Left ventricle myocardium superior (tissue), 1 donor: ENCODE measurements at places on chromosomes 7 and 10. TPM values are rescaled to one million over a fixed set of nuclear protein-coding genes. Genes with fewer than 3 reads are reported as not detected.

ANKRD30A gene
- not detected for total RNA-seq

STEAP1B gene
- 0.69 TPM for total RNA-seq

FAM180A gene
- 11.4 TPM for total RNA-seq

XRCC2 gene
- 0.67 TPM for total RNA-seq

IRF5 gene
- 2.9 TPM for total RNA-seq

BHLHA15 gene
- not detected for total RNA-seq

KRIT1 gene
- 23.9 TPM for total RNA-seq

CALCR gene
- total RNA-seq: not detected

STK17A gene
- total RNA-seq: 26.5 TPM

GRM3 gene
- not detected for total RNA-seq

ZNF365 gene
- not detected for total RNA-seq

UBE2D4 gene
- total RNA-seq: 42.0 TPM

LIPM gene
- not detected for total RNA-seq

OR6B1 gene
- not detected for total RNA-seq

GHRHR gene
- not detected for total RNA-seq

SEMA4G gene
- total RNA-seq: 1.6 TPM

FFAR4 gene
- 0.07 TPM for total RNA-seq

HECW1 gene
- total RNA-seq: not detected

UCMA gene
- not detected for total RNA-seq

CYP3A7 gene
- total RNA-seq: not detected

MRLN gene
- not detected for total RNA-seq

SEMA3A gene
- 1.2 TPM for total RNA-seq

SDK1 gene
- 2.5 TPM for total RNA-seq

ZPBP gene
- total RNA-seq: not detected

C7orf33 gene
- not detected for total RNA-seq

GPR15LG gene
- total RNA-seq: not detected

IL2RA gene
- total RNA-seq: 1.5 TPM

CUZD1 gene
- 0.12 TPM for total RNA-seq

CDC14C gene
- not detected for total RNA-seq

DNAH11 gene
- 0.12 TPM for total RNA-seq

MAGI2 gene
- 3.6 TPM for total RNA-seq

ANKRD22 gene
- not detected for total RNA-seq
